Glomerular endothelial cell (primary cell): ENCODE measurements at places on chromosomes 7 and 10. TPM values are rescaled to one million over a fixed set of nuclear protein-coding genes. Genes with fewer than 3 reads are reported as not detected.

UTF1 gene
- not detected in 2 replicates for total RNA-seq

- DNase-seq: no peak
Observed at GRCh38 chr7:142885311-142886230, at the start of gene TRPV6. TSS of gene TRPV6 (minus strand) at chr7:142885745.

DNA sequence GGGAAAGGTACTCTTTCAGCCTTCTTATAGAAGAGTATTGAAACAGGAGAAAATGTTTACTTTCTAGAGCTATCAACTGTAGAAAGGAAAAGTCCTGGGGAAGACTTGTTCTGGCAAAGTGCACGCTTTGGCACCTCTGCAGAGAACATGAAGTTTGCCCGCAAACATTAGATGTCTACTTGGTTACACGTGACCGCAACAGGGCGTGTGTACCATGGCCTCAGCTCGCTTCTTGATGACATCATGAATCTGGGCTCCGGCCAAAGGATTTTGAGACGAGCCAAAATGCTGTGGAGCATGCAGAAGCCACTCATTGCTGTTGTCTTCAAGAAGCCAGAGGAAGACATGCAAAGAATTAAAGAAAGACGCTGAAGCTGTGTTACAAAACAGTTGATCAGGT lies 8.6 kb upstream of the TAS2R60 start:
- no peak for DNase-seq

- no peak for DNase-seq
Observed at GRCh38 chr10:75014516-75015230, 96.8 kb upstream of the SAMD8 start.

DNA sequence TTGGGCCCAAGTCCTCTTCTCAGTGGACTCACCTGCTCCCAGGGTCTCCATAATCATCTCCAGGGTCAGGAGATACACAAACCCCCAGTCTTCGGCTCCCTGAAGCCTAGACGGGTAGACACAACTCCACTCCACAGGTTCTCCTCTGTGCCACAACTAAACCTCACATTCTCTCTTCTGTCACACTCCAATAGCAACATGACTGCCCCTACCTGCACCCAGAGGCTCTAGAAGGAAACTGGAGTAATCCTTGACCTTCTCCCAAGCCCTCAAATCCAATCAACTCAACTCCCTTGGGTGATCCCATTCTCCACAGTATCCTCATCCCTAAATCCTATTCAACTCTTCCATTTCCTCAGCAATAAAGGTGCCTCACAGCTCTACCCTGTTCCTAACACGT lies 16.2 kb downstream of the HNRNPF start:
- DNase-seq: no peak

- no peak for DNase-seq
Observed at GRCh38 chr10:113426181-113426877, 126.5 kb upstream of the HABP2 start.

GRCh38 chr7:129689995-129690581 lies 78.6 kb downstream of the NRF1 start:
- DNase-seq: no peak

DNA sequence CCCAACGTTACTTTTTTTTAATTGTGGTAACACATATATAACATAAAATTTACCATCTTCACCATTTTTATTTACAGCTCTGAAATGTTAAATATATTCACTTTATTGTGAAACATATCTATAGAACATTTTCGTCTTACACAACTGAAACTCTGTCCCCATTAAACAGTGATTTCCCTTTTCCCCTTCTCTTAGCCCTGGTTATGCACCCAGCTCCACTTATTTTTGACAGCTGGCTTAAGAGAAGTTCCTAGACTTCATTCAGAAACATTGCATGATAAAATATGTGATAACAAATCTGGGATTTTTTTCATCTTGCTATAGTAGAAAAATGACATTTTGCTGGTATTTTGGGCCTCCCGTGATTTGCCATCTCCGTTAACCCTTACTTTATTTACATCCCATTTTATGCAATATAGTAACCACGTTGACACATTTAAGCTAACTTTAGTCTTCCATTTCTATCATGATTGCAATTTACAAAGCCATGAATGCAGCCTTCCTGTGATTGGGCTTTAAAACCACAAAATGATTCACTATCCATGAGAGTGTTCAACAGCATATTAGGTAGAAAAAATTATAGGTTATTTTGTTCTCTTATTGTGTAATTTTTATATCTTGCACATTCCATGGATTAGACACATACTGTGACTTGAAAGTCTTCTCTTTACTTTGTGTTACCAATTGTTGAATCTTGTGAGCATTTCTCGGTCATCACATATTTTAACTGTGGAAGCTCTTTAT lies 139.6 kb downstream of the SND1 start:
- DNase-seq: no peak

DNA sequence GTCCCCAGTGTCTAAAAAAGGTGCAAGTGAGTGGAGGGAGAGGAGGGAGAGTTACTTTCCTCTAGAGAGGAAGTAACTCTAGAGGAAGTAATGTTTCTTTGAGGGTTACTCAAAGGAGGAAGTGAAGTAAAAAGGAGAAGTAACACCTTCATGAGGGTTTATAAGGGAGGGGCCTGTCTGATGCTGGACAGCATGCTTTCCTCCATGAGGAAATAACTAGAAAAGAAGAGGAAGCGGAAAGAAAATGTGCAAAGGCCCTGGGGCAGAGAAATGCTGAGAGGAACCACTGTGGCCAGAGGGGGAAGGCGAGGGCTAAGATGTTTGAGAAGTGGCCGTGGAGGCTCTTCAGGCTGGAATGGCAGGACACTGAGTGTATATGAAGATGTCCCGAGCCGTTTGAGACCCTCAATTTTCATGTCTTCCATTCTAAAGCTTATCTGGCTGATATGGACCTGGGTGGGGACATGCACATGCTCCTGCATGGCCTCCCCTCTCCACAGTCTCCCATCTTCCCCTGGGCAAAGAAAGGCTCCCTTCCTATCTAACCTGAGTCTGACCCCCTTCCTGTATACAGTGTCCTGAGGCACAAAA lies 3.4 kb upstream of the SLC18A2 start:
- DNase-seq: no peak
